ENCODE measurements at places on chromosomes 6 and 20. TPM values are rescaled to one million over a fixed set of nuclear protein-coding genes. Genes with fewer than 3 reads are reported as not detected.

The ZNF831 gene
- total RNA-seq = 0.28 TPM

The LAMP5 gene
- total RNA-seq = not detected

The MYBL2 gene
- 17.1 TPM for total RNA-seq

The GJA10 gene
- total RNA-seq = not detected

The RAB44 gene
- total RNA-seq = 0.36 TPM

The CLPSL1 gene
- total RNA-seq = not detected

The SLC24A3 gene
- 13.0 TPM for total RNA-seq

The TMEM200A gene
- total RNA-seq = 0.16 TPM

The TCF21 gene
- 0.72 TPM for total RNA-seq

The MCHR2 gene
- not detected for total RNA-seq

The LRRN4 gene
- not detected for total RNA-seq

The CRISP3 gene
- total RNA-seq = 8.1 TPM

DNA sequence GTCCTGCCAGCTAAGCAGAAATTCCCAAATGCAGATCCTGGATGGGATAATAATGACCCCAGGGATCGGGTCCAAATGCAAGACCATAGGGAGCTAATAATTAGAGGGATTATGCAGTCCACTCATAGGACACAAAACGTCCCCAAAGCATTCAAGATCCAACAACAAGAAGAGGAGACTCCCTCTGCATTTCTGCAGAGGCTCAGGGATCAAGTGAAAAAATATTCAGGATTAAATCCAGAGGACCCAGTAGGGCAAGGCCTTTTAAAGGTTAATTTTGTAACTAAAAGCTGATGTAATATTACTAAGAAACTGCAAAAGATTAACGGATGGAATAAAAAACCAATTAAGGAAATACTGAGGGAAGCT lies 22.2 kb downstream of the HLA-A start:
- ATAC-seq = no peak

DNA sequence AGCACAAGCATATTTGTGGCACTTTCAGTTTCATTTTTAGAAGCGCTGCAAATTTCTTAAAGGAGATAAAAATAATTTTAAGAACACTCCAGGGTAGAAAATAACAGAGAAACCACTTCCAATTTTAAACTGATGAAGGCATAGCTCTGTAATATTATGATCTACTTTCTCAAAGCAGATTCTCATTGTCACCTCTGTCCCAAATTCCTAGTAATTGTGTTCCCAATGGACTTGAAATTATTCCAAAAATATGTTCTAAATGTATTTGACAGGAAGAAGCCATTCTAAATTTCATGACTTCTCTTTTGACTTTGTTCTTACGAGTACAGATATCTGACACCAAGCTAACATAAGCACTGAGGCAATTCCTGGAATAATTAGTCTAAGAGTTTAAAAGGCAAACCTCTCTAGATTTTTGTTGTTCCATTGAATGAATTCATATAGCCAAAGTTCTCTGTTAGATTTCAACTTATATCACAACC lies 140.2 kb upstream of the CARMIL1 start:
- ATAC-seq = no peak

DNA sequence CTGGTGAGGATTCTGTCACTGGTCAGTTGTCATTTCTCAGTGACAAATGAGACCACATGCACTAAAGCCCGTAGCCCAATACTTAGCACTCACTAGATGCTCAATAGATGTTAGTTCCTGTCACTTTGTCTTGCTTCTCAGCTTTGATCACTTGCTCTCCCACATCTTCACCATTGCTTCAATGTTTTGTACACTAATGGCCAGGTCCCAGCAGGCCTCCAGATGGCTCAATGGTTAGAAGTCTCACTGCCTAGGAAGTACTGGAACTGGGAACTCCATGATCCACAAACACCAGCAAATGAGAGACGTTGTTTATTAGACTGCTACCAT lies 502.8 kb upstream of the JARID2 start:
- no peak for ATAC-seq

GRCh38 chr20:44891826-44892225 lies 6.3 kb downstream of the YWHAB start:
- no peak for ATAC-seq

- no peak for ATAC-seq
These were observed 20.9 kb upstream of the KCNK16 start for GRCh38 chr6:39343396-39343870.

GRCh38 chr6:166270706-166271375 lies 37.4 kb downstream of the PRR18 start:
- ATAC-seq = no peak

- ATAC-seq = no peak
These were observed 43.0 kb upstream of the HIVEP1 start for GRCh38 chr6:11969092-11969491.

GRCh38 chr6:24056567-24056966 lies 69.4 kb upstream of the NRSN1 start:
- no peak for ATAC-seq

- ATAC-seq = peak; percentile 24
These were observed 7.7 kb downstream of the TPMT start for GRCh38 chr6:18147160-18147559.

- no peak for ATAC-seq
These were observed 516.7 kb downstream of the CDKAL1 start for GRCh38 chr6:21050935-21051334.

DNA sequence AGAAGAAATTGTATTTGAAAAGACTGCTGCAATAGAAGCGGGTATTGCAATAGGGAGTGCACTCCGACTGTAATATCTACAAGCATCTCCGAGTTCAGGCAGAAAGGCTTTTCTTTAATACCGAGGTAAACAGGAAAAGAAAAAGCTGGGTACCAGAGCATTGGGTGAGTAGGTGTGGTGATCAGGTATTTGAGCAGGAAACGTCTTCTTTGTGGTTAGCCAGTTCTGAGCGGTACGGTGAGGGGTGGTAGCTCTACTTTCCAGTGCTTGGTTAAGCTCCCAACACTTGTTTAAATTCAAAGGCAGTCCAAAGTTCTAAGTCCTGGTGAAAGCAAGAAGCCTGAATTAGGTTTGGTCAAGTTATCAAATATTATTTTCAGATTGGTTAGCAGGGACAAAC lies 404.1 kb downstream of the LMBRD1 start:
- no peak for ATAC-seq

GRCh38 chr6:144714021-144714712 lies 429.0 kb downstream of the UTRN start:
- no peak for ATAC-seq

DNA sequence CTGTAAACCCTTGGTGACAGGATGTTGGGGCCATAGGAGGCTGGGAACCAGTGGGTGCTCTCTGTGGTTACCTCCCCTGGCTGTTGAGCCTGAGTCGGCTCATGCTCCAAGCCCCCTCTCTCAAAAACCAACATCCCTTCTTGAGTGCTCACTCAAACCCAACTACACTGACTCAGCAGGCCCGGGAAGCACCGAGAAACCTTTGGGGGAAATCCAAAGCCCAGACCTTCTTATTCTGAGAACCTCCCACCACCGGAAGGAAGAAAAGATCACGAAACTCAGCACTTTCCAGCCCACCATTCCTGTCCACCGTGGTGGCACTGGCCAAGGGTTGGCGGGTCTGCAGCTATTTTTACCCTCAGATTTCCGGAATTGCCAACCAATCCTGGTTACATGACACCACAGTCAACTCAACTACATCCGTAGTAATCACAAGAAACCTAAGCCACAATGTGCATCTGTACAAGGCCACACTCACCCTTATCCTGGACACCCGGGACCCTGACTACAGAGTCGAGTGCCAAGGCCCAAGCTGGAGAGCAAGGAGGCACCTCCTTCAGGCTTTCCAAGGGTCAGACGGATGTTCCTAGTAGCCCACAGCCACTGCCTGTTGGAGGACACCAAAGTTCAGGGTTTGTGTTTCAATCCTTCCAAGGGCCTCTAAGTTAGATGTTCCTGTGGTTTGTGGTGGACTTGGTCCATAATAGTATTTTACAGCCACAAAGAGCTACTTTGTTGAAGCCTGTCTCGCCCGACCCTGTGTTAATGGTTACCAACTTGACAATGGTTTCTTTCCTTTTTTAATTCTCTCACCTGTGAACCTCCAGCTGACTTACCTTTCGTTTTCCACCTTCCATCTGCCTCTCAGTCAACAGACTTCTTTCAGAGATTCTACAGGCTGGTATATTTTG lies 317.0 kb downstream of the CDC5L start:
- ATAC-seq = no peak

DNA sequence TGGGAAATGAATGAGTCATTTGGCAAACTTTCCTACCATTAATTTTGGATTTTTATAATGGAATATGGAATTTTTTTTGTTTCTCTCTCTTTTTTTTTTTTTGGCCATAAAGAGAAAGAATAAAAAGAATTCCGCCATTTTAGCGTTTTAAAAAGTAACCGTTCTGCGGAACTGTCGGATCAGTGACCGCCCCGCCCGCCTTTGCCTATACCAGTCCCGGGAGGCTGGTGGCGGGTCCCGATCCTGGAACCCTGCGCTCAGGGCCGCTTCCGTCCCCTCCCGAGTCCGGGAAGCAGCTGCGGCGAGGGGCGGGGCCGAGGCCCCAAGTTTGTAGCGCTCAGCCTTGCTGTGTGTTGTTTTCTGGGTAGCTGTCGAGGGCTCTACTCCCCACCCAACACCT lies 609 bp downstream of the L3MBTL1 start:
- ATAC-seq = peak; percentile 33

DNA sequence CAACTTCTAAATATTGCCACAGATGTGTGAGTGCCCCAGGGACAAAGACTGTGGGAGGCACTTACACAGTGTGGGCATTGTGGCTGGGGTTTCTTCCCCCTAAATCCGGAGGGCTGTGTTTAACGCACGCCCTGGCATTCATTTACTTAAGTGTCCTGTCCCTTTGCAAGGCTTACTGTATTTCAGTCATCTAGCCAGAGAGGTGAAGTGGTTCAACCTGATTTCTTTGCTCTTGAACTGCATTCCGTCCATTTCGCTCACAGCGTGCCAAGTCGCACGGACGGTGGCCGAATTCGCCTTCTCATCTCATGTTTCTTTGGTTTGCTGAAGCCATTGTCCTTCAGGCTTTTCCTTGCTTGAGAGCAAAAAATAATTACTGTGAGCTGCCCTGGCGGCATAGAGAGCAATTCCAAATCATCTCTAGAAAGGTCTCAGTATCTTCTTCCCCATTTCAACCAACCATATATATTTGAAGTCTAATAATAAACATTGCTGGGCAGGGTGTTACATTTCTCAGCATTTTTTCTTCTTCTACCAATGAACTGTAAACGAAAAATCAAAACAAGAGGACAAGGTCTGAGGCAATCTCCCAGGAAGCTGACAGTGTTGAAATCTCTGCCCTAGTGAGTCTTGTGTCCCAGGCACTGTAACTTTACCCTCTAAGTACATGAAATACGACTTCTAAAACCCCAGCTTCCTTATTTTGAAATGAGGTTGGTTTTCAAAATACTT lies 16.9 kb downstream of the SYTL3 start:
- ATAC-seq = peak; percentile 51

GRCh38 chr6:134381959-134382358 lies 64.0 kb upstream of the SGK1 start:
- no peak for ATAC-seq

GRCh38 chr6:152267967-152268845 lies 369.0 kb downstream of the SYNE1 start:
- ATAC-seq = no peak

GRCh38 chr6:131412960-131413830 lies 159.8 kb upstream of the ARG1 start:
- ATAC-seq = peak; percentile 60

GRCh38 chr6:71332012-71332411 lies 43.4 kb downstream of the OGFRL1 start:
- ATAC-seq = no peak

- no peak for ATAC-seq
These were observed 1029.1 kb upstream of the MANEA start for GRCh38 chr6:94548201-94548600.

DNA sequence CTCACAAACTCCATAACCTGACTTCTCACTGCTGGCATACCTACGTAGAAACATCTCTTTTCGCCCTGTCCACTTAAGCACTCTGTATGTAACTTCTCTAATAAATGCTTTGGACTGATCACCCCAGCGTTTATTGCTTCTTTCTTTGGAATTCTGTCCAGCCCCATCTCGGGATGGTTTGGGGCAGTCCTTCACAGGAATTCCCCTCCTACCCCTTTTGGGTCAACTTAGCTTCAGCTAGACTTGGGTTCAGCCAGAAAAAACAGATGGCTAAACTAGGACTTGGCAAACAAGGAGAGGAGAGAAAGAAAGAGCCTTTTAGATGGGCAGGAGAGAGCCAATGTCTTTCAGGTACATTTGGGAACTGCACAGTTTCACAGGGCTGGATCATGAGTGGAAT lies 3.9 kb upstream of the LTV1 start:
- ATAC-seq = no peak

DNA sequence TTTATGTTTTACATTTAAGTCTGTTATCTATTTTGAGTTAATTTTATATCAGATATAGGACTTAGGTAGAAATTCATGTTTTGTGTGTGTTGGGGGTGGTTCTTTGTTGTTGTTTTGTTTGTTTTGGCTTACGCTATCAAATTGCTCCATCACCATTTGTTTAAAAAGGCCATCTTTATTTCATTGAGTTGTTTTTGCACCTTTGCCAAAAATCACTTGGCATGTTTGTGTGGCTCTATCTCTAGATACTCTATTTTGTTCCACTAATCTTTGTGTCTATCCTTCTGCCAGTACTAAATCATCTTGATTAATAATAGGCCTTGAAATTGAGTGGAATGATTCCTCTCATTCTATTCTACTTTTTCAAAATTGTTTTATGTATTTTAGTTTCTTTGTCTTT lies 7.4 kb downstream of the CYP39A1 start:
- no peak for ATAC-seq

- peak; percentile 81 for ATAC-seq
These were observed 32.2 kb upstream of the HFE start for GRCh38 chr6:26054781-26055718.

DNA sequence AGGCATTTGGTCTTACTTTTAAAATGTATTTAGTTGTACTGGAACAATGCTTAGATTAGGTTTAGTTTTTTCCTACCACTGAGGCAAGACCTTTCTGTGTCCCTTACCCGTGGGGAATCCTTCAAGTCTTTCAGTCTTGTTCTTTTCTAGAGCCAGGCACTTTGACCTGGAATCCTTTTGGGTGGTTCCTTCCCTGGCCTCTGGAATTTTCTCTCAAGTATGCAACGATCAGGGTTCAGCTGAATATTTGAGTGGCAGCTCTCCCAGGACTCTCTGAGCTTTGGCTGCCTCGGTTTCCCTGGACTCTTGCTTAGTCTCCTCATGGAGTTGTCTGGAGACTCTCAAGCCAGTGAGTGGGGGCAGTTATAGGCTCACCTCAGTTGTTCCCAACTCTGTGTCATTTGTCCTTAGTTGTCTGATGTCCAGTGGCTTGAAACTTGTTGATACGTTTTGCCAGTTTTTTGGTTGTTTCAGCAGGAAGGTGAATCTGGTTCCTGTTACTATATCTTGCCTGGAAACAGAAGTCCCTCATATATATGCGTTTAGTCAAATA lies 118.1 kb downstream of the QKI start:
- ATAC-seq = no peak

DNA sequence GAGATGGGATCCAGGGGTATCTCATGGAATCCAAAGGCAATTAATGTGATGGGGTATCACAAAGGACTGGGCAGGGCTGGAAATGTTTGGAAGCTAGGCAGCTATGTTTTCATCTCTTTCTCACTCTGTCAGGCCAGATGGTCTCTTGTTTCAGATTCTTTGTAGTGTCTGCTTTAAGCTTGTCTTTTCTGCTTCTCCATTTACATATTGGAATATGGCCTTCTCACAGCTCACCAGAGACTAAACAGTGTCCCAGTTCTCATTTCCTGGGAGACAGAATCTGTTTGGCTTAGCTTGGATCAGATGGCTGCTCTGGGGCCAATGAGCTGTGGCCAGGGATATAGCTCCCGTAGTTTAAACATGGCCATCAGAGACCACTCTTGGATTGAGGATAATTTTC lies 78.9 kb downstream of the SLC35F1 start:
- ATAC-seq = no peak

Data from esophagus mucosa (tissue), 1 donor.